ENCODE measurements at places on chromosomes 1 and 21. TPM values are rescaled to one million over a fixed set of nuclear protein-coding genes. Genes with fewer than 3 reads are reported as not detected.

Gene PTPN22
- total RNA-seq = 0.33 TPM

DNA sequence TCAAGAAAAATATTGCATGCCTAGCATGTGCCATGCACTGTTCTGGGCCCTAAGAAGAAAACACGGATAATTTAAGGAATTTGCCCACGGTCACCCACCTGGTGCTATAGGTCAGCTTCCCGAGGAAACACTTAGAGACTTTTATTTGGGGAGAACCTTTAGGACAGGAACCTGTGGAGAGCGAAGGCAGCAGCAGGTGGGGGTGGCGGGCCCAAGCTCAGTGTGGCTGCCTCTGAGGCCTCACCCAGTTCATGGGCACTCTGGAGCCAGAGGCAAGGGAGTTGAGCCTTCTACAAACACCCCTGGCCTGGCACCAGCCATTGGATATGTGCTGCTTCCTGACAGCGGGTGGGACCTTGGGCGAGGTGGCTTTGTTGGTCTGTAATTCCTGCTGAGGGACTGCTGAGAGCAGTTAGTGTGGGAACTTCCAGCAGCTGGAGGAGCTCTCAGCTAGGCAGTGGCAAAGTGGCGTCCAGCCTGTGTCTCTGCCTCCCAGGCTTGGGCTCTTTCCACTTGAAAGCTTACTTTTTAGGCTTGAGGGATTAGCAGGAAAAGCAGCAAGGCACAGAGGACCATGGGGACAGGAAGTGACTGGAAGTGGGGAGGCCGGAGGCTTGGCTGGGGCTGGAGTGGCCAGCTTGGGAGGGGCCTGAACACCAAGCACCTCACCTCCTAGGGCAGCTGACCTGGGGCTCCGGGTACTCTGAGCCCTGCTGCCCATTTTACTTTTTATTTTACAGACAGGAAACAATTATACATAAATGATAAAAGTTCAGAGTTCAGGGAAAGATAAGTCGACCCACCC is 19.1 kb downstream of the MRPL37 start:
- H3K27me3 ChIP-seq = no peaks in the 10 kb centered on the region
- peaks cover 27% of the 10 kb centered on the region for H3K36me3 ChIP-seq
- peak overlapping the region; percentile 77 for H3K27ac ChIP-seq
- H3K4me3 ChIP-seq = no peak overlapping the region

DNA sequence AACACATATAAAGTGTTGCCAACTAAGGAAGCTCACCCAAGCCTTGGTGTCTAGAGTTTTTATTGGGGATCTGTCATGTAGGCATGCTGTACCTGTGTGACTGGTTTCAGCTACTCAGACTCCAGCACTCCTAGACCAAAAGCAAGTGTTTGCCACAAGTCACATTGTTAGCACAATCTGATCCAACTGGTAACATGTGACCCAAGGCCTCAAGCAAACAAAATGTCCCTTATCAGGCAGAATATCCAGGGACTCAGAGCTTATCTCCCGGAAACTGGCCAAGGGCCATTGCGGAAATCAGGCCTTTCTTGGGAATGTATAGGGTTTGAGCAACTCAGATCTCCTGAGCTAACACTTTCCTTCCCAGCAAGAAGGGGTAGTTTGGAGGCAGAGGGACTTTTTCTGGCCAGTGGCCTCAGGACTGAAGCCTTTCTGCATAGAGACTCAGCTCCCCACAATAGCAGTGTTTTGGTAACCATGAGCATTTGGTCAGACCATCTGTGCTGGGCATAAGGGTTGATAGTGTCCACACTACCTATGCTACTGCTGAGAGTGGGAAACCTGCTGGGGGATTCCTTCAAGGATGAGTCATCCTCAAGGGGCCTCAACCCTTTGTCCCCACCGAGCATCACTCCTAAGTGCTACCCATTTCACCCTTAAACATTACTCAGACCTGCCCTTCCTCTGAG is 29.6 kb downstream of the NHLH2 start:
- H3K4me3 ChIP-seq = no peak overlapping the region
- no peak for DNase-seq
- no peak overlapping the region for H3K27ac ChIP-seq
- no peaks in the 10 kb centered on the region for H3K36me3 ChIP-seq

Gene ZNF683
- total RNA-seq = not detected

DNA sequence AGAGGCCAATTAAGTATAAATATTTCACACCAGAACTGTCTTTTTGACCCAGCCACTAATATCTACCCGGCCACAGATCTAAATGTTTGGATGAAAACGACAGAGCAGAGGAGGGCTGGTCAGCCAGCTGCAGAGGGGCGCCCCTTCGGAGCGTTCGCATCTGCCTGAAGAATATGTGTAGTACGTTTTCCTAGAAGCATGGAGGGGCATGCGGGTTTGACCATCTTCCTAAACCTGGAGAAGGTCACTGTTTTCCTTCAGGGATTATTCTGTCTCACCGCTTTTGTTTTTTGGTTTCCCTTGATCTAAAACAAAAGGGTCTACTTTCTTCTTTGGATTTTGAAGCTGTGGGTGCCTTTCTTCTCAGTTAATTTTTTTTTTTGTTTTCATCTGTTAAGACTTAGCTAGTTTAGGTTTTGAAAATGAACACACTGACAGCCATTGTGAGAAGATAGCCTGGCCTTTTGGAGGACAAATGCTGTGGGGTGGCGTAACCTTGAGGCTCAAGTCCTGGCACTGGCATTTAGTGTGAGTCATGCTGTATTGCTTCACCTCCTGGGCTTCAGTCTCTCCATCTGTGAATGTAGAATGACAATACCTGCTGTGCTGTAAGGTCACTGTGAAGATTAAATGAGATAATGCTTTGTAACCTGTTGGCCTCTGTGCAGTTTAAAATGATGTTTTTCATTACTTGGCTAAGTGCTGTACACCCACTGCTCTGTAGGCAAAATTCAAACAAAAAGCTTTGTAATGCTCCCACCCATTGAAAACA is 74.1 kb upstream of the IRF2BP2 start:
- no peak overlapping the region for H3K27ac ChIP-seq
- H3K27me3 ChIP-seq = no peaks in the 10 kb centered on the region
- H3K36me3 ChIP-seq = no peaks in the 10 kb centered on the region
- peak; percentile 86 for DNase-seq
- no peak overlapping the region for H3K4me3 ChIP-seq

DNA sequence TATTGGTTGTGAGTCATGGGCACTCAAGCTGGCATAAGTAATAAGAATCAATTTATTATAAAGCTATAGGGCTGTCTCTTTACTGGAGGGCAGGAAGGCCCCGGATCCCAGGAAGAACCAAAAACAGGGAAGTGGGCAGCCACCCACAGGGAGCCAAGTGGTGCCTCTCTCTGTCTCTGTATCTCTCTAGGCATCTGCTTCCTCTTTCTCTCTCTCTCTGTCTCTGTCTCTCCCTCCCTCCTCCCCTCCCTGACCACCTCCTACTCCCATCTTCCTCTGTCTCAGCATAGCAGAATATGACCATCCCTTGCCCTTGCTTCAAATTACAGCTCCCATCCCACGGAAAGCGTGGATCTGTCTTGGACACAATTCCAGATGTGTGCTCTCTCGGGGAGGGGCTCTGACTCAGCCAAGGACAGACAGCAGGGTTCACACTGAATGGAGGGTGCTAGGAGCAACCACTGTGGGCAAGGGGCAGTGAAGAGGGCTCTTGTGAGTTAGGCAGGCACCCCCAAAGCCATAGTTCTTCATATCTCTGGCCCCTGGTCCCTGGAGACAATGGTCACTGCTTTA is 80.4 kb upstream of the LPGAT1 start:
- DNase-seq = no peak
- H3K27ac ChIP-seq = no peak overlapping the region
- no peaks in the 10 kb centered on the region for H3K36me3 ChIP-seq
- H3K4me3 ChIP-seq = no peak overlapping the region
- H3K4me1 ChIP-seq = no peaks in the 10 kb centered on the region

- peaks cover 3% of the 10 kb centered on the region for H3K27me3 ChIP-seq
- no peak overlapping the region for H3K4me3 ChIP-seq
- no peak overlapping the region for H3K27ac ChIP-seq
- DNase-seq = peak; percentile 36
- H3K36me3 ChIP-seq = no peaks in the 10 kb centered on the region
Observed at GRCh38 chr21:38712071-38712470, 93.7 kb upstream of the ETS2 start.

All from fibroblast of lung (primary cell).